ENCODE measurements at places on chromosomes 3 and 15. TPM values are rescaled to one million over a fixed set of nuclear protein-coding genes. Genes with fewer than 3 reads are reported as not detected.
A peak's percentile ranks its signal among the peaks of the same experiment; 100 is the strongest.

GRCh38 chr3:45204136-45204535 lies 22.0 kb downstream of the TMEM158 start:
- peak; percentile 53 for DNase-seq

DNA sequence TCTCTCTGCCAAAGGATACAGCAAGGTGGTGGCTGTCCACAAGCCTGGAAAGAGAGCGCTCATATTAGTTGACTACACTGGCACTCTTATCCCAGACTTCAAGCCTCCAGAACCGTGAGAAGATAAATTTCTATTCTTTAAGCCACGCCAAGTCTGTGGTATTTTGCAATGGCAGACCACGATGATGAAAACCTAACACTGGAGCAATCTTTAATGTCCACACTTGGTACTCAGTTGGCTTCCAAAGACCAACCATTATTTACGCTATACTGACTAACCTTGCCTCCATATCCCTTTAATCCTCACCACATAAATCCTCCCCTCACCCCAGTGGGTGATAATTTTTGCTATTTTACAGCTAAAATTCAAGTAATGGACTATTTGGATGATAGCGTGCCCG lies 16.9 kb upstream of the LACTB start:
- peak; percentile 54 for DNase-seq

DNA sequence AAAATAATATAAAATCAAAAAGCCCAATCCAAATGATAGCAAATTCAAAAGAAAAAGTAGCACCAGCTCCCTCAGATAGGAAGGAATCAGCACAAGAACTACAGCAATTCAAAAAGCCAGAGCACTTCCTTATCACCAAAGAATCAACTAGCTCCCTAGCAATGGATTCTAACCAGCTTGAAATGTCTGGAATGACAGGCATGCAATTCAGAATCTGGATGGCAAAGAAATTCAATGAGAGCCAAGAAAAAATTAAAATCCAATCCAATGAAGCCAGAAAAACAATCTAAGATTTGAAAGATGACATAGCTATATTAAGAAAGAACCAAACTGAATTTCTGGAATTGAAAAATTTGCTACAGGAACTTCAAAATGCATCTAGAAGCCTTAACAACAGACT lies 1334.4 kb upstream of the ALCAM start:
- DNase-seq, result no peak

TXNRD3 gene
- 15.7 TPM for polyA plus RNA-seq

PIGX gene
- 36.0 TPM for polyA plus RNA-seq

- peak; percentile 77 for DNase-seq
These were observed 2.3 kb downstream of the LRRC28 start for GRCh38 chr15:99253381-99254090.

DAZL gene
- not detected for polyA plus RNA-seq

ZCWPW2 gene
- polyA plus RNA-seq, result 2.1 TPM

LSAMP gene
- polyA plus RNA-seq, result 9.3 TPM

DNA sequence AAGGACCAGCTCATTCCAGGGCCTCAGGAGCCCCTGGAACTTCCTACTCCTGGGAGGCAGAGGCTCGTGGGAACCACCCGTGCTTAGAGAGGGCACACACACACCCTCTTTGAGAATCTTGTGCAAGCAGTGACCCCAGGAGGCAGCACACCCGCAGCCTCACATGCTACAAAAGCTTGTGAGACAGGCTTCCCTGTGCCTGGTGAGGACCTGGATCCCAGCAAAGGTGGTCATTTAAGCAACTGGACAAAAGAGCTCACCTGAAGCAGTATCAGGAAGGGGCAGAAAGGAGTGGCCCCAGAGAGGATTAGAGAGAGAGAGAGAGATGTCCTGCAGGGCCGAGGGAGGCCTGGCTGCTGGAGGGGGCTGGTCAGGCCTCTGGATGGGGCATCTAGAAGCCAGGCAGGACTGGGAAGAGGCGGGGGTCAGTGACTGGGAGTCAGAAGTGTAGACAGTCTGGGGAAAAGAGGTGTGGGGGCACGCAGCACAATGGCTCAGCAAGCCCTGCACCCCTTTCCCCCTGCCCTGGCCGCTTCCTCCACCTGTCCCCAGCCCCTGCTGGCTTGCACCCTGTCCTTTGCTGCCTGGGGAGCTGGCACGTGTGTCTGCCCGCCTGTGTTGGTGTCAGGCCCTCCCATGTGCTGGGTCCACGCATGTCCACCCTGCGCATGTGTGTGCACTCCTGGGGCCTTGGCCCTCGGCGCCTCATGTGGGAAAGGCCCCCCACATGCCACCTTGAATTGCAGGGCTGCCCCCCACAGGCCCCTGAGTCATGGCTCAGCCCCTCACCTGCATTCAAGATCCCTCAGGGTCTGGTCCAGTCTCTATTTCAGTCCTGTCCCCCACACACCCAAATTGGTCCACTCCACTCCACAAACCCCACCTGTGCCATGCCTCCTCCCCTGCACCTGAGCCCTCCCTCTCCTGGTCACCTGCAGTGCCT lies 36.9 kb downstream of the TSPAN3 start:
- no peak for DNase-seq

- DNase-seq, result no peak
These were observed 19.1 kb downstream of the UBE2E1 start for GRCh38 chr3:23824699-23825444.

IL20RB gene
- 72.5 TPM for polyA plus RNA-seq

CTXN2 gene
- not detected for polyA plus RNA-seq

HES1 gene
- 10.3 TPM for polyA plus RNA-seq

SLCO2A1 gene
- 4.8 TPM for polyA plus RNA-seq

- no peak for DNase-seq
These were observed 12.9 kb downstream of the SCAMP5 start for GRCh38 chr15:75008221-75008625.

DNA sequence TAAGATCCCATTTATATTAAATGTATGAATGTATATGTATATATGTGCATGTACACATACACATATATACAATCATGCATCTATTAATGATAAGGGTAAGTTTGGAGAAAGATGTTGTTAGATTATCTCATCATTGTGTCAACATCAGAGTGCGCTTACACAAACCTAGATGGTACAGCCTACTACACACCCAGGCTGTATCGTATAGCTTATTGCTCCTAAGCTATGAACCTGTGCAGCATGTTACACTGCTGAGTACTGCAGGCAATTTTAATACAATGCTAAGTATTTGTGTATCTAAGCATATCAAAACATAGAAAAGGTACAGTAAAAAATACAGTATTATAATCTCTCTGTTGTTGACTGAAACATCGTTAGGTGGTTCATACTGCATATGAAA lies 57.4 kb upstream of the ABHD17C start:
- DNase-seq, result no peak

- DNase-seq, result peak; percentile 59
These were observed 7.7 kb downstream of the NCKIPSD start for GRCh38 chr3:48678056-48678455.

TMEM108 gene
- not detected for polyA plus RNA-seq

DNA sequence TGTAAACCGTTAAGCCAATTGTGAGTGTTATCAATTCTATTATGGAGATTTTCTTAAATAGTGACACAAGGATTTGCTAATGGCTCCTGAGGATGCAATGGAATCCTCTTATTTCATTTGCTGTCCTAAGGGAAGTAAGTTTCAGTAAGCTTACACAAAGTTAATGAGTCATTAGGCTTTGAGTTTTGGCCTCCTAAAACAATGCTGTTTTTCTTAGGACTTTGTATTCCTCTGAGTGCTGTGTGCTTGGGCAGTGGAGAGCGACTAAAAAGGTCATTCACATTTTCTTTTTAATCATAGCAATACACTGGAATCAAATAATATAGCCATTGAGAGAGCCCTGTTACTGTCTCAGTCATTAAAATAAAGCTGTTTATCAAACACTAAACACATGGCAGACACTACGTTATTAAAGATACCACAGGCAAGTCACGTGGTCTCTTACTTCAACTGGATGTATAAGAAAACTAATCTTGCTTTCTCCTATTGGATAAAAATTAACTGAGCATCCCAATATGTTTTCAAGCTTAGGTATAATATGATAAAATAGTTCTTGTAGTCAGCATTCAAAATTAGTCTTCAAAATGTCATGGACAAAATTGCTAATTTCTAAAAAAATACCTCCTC lies 290.8 kb downstream of the NLGN1 start:
- peak; percentile 7 for DNase-seq

DNA sequence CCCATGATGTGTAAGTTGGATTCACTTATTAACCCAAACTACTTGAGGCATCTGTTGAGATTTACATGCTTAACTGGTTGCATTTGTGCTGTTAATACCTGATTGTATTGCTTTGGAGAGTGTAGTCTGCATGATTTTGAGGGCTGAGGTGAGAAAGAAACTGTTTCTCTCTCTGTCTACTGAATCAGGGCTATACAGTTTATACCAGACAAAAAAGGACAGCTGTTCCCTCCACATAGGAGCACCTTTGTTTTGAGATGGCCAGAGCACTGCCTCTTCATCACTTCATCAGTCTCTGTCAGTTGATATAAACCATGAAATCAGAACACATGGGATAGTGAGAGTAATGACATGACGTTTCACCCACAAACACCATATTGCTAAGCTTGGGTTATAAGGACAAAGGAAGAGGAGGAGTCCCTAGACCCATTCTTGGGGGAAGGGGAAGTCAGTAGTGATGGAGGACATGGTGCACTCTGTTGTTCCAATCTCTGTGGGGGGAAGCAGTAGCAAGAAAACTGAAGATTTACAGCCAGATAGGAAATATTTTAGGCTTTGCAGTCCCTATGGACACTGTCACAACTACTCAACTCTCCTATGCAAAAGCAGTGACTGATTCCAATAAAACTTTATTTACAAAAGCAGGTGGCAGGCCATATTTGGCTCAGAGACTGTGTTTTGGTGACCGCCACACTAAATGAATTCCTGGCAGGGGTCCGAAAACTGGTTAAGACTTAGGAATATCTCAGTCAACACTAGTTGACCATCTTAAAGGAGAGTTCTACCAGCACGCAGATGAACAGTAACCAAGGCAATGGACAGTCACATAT lies 123.9 kb upstream of the NR2E3 start:
- no peak for DNase-seq

DNA sequence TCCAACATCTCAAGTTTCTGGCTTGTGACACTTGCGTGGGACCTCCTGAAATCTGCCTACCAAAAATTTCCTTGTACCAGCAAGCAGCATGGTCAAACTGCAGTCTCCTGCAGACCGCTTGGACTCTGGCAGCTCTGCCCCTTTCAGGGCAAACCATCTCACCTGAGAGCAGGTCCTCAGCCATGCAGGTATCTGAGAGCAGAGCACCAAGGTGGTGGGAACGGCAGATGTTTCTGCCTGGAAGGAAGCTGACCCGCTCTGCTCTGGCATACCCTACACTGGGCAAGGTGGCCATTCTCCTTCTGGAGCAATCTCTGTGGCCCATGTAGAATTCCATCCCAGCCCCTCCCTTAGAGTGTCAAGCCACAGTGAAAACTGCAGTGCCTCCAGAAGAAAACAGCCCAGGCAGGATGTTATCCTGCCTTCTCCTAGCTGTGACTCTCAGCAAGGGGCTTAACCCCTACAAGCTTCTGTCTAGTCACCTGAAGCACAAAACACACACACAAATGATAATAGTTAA lies 21.6 kb downstream of the MESD start:
- DNase-seq, result no peak

- DNase-seq, result peak; percentile 37
These were observed 3.9 kb upstream of the PXYLP1 start for GRCh38 chr3:141227752-141228151.

GRCh38 chr15:40087991-40088928 lies 20.4 kb downstream of the BMF start:
- peak; percentile 45 for DNase-seq

CCDC39 gene
- not detected for polyA plus RNA-seq

VWA5B2 gene
- polyA plus RNA-seq, result not detected

- peak; percentile 76 for DNase-seq
These were observed 706 bp downstream of the DVL3 start for GRCh38 chr3:184155644-184156521.

TMEM115 gene
- 73.1 TPM for polyA plus RNA-seq

GRCh38 chr15:77312523-77312922 lies 107.4 kb downstream of the PEAK1 start:
- peak; percentile 46 for DNase-seq

Data from GM23248 (cell line).